ENCODE measurements at places on chromosomes 13 and 19.

DNA sequence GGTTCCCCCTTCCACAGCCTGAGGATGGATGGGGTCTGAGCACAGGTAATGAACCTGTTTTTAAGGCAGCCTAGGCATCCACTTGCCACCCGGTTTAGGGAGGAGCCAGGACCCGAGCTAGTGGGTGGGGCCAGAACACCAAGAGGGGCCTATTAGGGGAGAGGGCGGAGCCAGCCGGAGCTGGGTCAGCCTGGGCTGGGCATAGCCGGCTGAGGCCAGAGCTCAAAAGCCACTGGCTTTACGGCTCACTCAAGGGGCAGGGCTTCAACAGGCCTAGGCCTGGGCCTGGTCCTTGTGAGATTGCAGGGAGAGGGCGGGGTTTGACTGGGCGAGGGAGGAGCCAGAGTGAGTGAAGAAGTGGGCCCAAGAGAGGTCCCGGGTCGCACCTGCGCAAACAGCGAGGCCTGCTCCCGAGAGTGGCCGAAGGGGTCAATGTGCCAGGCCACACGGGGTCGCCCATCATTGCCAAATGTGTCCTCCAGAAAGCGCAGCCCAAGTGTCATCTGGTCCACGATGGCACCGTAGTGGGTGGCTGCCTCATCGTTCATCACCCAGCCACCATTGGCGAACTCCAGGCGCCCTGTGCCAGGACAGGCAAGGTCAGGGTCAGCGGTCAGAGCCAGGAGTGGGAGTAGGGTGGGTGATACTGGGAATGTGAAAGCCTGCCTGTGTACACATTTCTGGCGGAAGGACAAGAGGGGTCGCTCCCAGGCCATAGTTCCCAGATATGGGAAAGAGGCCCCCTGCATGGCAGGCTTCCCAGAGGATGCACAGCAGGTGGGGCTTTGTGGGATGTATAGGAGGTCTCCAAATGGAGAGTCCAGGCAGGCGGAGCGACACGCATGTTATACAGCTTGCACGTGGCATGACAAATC lies 1.9 kb downstream of the MAN2B1 start:
- no peak for DNase-seq

DNA sequence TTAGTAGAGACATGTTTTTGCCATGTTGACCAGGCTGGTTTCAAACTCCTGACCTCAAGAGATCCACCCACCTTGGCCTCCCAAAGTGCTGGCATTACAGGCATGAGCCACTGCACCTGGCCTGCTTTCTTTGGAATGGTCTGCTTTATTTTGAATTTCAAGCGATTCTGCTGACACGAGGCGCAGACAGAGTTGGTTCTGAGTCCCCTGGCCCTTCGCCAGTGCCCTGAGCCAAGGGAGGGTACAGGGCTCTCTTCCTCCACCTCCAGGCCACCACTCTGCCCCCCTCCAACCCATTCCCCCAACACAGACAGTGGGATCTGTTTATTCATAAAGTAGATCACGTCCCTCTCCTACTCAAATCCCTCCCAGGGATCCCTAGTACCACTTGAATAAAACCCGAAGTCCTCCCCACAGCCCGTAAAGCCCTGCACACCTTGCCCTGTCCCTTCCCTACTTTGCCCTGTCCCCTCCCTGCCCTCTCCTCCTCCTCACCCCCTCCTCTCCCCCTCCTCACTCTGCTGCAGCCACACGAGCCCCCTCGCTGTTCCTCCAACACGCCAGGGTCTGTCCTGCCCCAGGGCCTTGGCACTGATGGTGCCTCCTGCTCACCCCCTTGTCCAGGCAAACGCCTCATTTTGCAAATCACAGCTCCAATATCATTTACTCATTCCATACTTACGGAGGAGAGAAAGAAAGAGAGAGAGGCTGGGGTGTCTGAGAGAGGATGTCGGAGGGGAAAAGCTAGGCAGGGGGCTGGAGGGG lies 22.4 kb downstream of the ZNRF4 start:
- no peak for DNase-seq

- DNase-seq = no peak
Measured at GRCh38 chr13:43980587-43980986, 100.9 kb downstream of the LACC1 start.

DNA sequence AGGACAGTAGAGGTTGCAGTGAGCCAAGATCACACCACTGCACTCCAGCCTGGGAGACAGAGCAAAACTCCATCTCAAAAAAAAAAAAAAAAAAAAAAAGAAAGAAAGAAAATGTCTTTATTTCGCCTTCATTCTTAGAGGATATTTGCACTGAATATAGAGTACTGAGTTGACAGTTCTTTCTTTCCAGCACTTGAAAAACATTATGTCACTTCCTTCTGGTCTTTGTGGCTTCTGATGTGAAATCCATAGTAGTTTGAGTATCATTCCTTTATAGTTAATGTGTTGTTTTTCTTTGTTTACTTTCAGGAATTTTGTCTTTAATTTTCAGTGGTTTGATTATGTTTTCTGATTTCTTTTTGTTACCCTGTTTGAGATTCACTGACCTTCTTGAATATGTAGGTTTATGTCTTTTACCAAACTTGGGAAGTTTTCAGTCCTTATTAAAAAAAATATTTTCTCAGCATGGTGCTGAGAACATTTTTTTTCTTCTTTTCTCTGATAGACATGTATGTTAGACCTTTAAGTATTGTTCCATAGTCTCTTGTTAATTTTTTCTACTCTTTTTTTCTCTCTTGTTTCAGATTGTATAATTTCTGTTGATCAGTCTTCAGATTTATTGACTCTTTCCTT lies 50.1 kb downstream of the PCCA start:
- DNase-seq = no peak

- no peak for DNase-seq
Measured at GRCh38 chr13:109687559-109688448, 98.6 kb downstream of the IRS2 start.

DNA sequence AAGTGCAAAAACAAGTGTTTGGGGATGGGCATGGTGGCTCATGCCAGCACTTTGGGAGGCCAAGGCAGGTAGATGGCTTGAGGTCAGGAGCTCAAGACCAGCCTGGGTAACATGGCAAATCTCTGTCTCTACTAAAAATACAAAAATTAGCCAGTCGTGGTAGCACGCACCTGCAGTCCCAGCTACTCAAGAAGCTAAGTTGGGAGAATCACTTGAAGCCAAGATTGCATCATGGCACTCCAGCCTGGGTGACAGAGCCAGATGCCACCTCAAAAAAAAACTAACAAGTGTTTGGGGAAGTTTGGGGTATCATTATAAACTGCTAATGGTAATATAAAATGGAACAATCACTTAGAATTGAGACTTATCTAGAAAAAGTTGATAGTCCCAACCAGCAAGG lies 24.6 kb downstream of the XPO4 start:
- no peak for DNase-seq

- no peak for DNase-seq
Measured at GRCh38 chr19:53849237-53849676, 18.4 kb upstream of the MYADM start.

DNA sequence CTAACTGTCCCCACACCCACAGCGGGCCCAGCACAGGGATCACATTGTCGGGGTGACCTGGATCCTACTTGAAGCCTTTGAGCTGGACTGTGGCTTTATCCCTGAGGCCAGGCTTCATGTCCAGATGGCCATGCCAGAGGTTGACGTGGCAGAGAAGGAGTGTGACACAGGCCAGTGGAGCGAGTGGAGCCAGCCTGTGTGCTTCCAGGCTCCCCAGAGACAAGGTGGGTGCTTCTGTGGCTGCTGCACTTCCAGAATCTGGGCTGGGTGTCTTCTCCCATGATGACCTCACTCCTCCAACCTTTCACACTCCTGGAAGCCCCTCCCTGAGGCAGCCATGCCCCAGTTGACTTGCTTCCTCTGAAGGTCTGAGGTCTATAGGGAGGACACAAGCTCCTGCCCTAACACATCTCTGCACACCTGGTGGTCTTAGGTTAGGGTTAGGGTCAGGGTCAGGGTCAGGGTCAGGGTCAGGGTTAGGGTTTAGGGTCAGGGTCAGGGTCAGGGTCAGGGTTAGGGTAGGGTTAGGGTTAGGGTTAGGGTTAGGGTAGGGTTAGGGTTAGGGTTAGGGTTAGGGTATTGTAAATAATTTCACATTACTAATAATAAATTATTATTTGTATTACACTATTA lies 13.1 kb upstream of the MZF1 start:
- DNase-seq = no peak

- DNase-seq = no peak
Measured at GRCh38 chr13:30697177-30697953, 38.0 kb upstream of the ALOX5AP start.

GRCh38 chr19:38713227-38713649 lies 31.0 kb downstream of the CAPN12 start:
- no peak for DNase-seq

DNA sequence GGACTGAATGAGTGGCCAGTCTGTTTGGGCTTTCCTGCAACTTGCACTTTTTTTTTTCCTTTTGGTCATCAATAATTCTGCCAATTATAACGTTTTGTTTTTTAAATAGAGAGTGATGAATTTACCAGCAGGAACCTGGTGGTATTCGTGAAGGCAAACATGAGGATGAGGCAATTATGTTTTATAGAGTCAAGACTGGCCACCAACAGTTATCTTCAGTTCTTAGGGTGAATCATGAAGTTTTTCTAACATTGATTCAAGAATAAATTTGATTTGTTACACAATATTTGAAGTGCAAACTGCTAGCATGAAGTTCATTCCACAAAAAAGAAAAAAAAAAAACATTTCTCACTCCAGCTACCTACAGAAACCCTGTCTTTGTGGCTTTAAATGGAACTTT lies 244.5 kb downstream of the SPRY2 start:
- no peak for DNase-seq

GRCh38 chr13:109355875-109356434 lies 430.4 kb downstream of the IRS2 start:
- DNase-seq = no peak

- no peak for DNase-seq
Measured at GRCh38 chr13:48448285-48448958, 35.5 kb upstream of the LPAR6 start.

DNA sequence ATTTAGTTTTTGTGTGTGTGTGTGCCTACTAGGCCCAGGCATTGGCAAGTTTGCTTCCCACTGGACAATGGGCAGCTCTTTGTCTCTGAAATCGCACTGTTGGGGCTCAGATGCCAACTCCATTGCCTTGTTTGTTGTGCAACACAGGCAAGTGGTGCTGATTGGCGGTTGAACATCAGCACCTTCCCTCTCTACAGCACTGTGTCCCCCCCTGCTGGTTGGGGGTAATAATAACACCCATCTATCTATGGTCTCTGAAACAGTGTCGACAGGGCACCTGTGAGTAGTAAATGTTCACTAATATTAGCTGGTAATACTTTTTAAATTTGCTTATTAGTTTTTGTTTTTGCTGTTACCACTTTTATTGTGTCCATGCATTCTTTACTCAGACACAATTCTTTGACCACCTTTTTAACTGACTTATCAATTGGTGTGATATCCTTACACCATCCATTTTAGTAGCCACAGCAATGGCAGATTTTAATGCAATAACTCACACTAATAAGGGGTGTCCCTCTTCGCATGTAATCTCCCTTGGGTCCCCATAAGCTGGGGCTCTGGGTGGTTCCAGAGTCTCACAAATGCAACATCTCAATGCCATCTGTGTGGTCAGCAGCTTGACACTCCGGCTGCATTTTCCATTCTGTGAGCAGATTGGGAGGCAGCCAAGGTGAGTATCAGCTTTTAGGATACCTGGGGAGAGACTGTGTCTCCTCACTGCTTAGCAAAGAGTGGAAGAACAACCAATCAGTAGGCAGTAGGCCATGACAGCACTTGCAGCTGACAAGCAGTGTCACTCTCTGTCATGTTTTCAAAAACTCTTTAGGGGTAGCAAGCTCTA lies 47.7 kb upstream of the UQCRFS1 start:
- no peak for DNase-seq

GRCh38 chr13:58992478-58993042 lies 1171.2 kb downstream of the DIAPH3 start:
- no peak for DNase-seq

GRCh38 chr19:8050274-8051096 lies 2.1 kb upstream of the CCL25 start:
- peak; percentile 62 for DNase-seq

DNA sequence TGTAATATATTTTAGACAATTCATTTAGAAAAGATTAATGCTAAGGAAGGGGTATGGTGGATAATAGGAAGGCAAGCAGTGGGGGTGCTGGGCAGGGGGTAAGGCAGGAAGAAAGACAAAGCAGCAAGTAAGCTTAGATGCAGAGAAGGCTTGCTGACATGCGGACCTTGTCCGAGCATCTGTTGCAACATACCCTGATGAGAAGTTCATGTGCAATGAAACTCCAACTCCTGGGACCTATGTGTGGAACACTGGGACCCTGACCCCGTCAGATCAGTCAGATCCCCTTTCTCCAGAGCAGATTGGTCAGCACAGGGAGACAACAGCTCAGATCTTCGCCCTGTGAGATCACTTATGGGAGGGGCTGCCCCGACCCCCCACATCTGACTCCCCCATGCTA lies 71.3 kb upstream of the ZNF599 start:
- DNase-seq = no peak

GRCh38 chr19:16976446-16976845 lies 50.2 kb downstream of the CPAMD8 start:
- DNase-seq = no peak

- DNase-seq = no peak
Measured at GRCh38 chr13:30868799-30869470, 37.1 kb upstream of the MEDAG start.

DNA sequence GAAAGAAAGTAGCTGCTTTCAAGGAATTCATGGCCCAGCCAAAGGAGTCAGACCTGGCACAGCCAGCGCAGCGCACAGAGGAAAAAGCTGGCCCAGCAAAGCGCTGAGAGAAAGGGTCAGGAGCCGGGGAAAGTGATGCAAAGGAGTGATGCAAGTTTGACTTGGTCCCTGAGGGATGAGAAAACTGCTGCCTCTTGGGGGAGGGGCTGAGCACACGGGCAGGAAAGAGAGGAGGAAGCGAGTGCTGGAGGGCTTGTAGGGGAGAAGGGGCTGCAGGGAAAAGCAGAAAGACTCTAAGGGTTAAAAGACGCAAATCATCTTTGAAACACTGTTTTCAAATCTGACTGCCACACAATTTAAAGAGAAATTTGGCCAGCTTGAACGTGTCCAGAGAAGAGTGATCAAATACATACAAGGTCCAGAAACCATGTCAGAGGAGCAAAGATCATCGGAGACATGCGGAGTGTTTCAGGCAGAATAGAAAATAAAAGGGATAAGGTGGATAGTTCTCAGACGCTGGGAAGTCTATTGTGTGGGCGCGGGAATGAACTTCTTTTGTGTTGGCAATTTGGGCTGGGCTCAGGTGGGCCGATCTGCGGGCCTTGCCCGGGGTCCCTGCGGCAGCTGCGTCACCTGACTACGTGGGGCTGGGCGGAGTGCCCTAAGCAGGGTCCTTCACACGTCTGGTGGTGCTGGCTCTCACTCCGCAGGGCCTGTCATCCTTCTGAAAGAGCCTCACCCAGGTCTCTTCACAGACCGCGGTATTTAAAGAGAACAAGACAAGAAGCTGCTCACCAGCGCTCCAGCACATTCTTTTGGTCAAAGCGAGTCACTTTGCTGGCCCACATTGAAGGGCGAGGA lies 18.1 kb downstream of the N4BP2L1 start:
- DNase-seq = no peak

DNA sequence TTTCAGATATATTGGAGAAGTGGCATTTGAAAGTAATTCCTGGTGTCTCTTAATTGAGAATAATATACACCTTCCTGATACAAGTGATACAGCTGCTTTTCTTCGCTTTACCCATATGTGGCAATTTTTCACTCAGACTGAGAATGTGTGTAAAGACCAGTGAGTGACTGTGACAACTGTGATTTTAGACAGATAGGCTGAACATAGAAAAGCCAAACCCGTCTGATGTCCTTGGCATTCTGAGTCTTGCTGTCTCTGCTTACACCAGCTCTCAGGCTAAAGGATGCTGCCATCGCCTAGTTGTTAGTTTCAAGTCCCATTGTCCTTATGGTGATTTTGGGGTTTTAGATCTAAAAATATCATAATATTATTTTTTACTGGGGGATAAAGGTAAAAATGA lies 492.6 kb downstream of the RFC3 start:
- no peak for DNase-seq

Measured in activated CD4-positive, CD25-positive, alpha-beta regulatory T cell (primary cell).